ENCODE measurements at places on chromosomes 16 and 17. TPM values are rescaled to one million over a fixed set of nuclear protein-coding genes. Genes with fewer than 3 reads are reported as not detected.
A peak's percentile ranks its signal among the peaks of the same experiment; 100 is the strongest.

Gene MAP2K6
- 12.3 TPM for total RNA-seq

Gene ASIC2
- not detected for total RNA-seq

Gene ZNF385C
- total RNA-seq = 1.8 TPM

Gene ADORA2B
- 23.7 TPM for total RNA-seq

Gene SEC14L5
- 0.86 TPM for total RNA-seq

Gene WNT9B
- not detected for total RNA-seq

GRCh38 chr17:8826808-8827435 lies 27.8 kb upstream of the MFSD6L start:
- no peak for DNase-seq

DNA sequence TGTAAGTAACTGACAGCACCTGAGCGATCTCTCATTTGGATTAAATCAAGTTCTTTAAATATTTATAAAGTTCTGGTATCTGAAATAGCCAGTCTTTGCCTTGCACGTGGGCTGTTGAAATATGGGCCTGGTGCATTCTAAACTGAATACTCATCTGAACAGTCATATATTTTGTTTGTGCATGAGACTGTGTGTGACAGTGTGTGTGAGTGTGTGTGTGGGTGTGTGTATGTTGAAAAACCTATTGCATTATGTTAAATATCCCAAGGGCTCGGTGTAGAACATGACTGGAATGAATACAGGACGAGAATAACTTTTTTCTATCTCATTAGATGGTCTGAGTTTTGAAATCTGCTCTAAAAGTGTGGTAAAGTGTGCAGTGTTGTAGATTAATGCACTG lies 82.4 kb upstream of the TOX3 start:
- no peak for DNase-seq

- no peak for DNase-seq
These were observed 304.7 kb downstream of the CA10 start for GRCh38 chr17:51853857-51854256.

- no peak for DNase-seq
These were observed 4.2 kb upstream of the NDRG4 start for GRCh38 chr16:58495521-58496331.

- no peak for DNase-seq
These were observed 146.7 kb downstream of the KCNJ12 start for GRCh38 chr17:21522755-21523336.

DNA sequence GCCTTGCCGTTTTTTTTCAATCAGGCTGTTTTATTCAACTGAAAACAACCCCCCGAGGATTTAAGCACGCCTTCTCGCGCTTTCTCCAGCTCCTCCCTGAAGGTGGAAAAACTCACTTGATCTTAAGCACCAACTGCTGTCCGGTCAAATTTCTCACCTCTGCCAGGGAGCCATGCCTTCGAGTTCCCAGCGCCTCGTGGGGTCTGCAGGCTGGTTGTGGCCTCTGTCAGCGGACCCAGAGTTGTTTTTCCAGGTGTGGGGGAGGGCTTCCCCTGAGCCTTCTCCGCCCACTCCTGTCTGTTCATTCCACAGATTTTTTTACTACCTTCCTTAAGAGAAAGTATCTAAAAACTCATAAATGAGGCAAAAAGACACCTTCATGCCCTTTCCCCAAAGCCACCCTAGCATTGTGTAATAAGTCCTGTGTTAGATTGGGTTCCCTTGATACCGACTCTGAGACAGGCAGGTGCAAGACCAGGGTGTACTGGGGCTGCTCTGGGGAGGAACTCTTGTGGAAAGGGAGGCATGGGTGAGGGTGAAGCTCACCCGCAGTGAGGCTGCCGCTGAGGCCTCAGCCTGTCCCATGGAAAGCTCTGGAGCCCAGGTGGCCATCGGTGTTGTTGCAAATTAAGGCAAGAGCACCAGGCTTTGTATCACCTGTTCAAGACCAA lies 101.6 kb downstream of the AXIN2 start:
- no peak for DNase-seq

GRCh38 chr17:67055041-67055443 lies 10.7 kb downstream of the CACNG1 start:
- no peak for DNase-seq

DNA sequence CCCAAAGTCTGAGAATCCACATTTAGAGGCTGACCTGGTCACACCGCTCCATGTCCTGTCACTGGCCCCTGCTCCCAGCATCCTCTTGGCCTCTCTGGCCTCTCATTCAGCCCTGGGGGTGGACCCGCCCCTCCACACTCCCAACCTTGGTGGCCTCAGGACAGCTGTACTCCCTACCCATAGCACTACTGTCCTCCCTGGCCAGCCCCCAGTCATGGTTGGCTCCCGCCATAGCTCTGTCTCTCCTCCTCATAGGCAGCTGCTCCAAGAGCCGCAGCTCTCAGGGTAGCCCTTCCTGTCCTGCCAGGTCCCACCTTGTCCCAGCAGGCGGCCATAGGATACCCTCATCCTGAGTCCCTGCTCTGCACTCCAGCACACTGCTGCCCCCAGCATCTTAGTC lies 38.0 kb upstream of the PHB1 start:
- DNase-seq = no peak

DNA sequence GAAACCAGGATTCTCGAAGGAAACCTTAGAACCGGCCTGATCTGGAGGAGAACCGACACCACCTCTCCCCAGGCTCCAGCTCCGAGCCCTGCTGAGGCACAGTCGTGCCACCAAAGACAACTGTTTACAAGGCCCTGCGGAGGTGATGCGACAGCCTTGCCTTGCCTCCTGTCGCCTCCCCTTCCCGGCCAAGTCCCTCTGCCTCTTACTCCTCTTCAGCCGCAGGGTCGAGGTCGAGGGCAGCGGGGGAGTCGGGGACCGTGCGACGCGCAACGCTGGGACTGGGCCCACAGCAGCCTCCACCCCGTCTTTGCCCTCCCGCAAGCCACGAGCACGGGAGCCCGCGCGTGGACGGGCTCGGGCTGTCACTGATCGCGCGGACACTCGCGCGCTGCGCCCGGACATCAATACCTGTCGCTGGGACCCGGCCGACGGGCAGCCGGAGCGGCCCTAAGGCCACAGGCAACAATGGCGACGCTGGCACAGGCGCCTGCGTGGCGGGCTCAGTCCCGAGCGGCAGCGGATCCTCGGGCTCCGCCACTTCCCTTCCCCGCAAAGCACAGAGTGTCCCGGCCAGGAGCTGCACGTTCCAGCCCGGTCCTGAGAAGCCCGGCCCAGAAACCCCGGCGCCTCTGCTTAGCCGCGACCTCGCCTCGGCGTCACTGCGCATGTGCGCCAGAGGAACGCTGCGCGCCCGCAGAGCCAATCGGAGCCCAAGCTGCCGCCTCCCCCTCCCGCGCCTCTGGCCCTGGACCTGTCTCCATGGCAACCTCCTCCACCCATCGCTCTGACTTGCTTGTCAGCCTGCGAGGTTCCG lies at the start of gene ZNF287:
TSS of gene ZNF287 (minus strand) at position 664 of the 817 bp plus-strand sequence. CDS start 1,473 bp downstream, outside the sequence.
- DNase-seq = peak; percentile 97

DNA sequence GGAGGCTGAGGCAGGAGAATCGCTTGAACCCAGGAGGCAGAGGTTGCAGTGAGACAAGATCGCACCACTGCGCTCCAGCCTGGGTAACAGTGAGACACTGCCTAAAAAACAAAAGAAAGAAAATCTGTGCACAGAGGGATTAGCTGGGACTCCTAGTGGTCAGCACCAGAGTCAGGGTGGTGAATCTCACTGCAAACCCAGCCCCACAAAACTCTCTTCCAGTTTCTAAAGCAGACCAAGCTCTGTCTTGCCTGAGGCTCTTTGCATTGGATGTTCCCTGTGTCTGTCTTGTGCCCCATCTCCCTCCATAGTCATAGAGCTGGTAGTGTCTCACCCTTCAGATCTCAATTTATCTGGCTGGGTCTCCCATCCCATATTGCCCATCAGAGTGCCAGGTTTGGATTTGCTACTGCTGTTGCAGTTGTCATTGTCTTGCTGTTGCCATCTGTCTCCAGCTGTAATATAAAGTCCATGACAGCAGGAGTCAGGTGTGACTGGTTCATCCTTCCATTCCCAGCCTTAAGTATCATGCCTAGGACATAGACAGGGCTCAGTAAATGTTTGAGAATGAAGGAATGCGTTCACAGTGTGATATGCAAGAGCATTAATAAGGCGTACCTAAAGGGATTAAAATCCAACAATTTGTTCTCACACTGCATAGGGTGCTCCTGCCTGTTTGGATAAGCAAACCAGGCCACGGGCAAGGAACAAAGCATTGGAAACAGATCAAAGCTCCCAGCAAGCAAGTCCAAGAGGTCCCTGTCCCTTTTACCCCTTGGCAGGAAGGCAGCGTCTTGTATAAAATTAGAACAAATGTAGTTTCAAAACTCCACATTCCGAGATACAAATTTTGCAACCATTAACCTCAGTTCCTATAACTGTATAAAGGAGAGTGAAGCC lies 614.6 kb upstream of the CDH5 start:
- DNase-seq = no peak

GRCh38 chr16:55710466-55710865 lies 54.7 kb downstream of the SLC6A2 start:
- no peak for DNase-seq

- peak; percentile 58 for DNase-seq
These were observed 67.9 kb downstream of the ZZEF1 start for GRCh38 chr17:4074831-4075495.

GRCh38 chr16:88798772-88799455 lies 4.7 kb upstream of the CDT1 start:
- no peak for DNase-seq

GRCh38 chr17:17380145-17380925 lies 77.2 kb downstream of the NT5M start:
- DNase-seq = no peak
